Frontal cortex (tissue), 4 donors: ENCODE measurements at places on chromosomes 6 and 20. TPM values are rescaled to one million over a fixed set of nuclear protein-coding genes. Genes with fewer than 3 reads are reported as not detected.

The MACROD2 gene
- total RNA-seq = 47.7 TPM

- no peak for DNase-seq
Measured at GRCh38 chr6:82057846-82058554, 189.5 kb downstream of the IBTK start.

GRCh38 chr6:95768539-95768938, 191.2 kb downstream of the MANEA start:
- no peak for DNase-seq

The OR12D3 gene
- not detected for total RNA-seq

DNA sequence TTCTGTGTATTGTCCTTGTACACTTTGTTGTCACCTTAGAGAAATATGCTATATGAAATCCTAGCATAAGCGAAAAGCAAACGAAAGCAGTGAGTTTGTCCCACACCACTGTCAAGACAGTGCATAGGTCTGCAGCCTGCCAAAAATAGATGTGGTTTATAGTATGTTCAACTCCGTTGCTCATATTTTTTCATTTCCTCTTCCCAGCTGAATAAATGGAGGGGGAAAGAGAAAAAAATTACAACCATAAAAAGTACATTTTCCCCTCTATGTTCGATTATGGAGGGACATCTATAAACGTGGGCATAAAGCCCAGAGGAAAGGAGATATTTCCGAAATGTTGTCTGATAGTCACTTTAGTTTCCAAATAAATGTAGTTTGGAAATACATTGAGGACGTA, 25.8 kb downstream of the PRL start:
- DNase-seq = no peak

GRCh38 chr20:60038400-60039008, 80.3 kb downstream of the CDH26 start:
- no peak for DNase-seq

The DDX43 gene
- total RNA-seq = 0.41 TPM

DNA sequence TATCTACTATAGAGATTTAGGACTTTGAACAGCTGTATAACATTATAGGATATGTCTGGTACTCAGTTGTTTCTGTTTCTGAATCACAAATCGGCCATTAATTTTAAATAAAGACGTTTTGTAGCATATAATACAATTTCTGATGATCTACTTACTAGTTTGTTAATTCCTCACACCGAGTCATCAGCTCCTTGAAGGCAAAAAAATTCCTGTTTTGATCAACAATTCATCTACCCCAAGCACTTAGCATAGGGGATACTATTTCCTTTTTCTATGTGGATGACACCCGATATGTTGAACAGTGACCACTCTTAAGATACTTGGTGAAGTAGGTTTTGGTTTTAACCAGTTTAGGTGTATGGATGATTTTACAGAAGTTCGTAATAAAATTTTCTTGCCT, 107.3 kb downstream of the NCOA3 start:
- no peak for DNase-seq

GRCh38 chr6:151118461-151119123, 121.2 kb upstream of the AKAP12 start:
- DNase-seq = no peak

The SRMS gene
- total RNA-seq = not detected

- no peak for DNase-seq
Measured at GRCh38 chr6:138427701-138428100, 23.7 kb downstream of the HEBP2 start.

The FOXA2 gene
- total RNA-seq = not detected
